ENCODE measurements at places on chromosomes 3 and 15.

DNA sequence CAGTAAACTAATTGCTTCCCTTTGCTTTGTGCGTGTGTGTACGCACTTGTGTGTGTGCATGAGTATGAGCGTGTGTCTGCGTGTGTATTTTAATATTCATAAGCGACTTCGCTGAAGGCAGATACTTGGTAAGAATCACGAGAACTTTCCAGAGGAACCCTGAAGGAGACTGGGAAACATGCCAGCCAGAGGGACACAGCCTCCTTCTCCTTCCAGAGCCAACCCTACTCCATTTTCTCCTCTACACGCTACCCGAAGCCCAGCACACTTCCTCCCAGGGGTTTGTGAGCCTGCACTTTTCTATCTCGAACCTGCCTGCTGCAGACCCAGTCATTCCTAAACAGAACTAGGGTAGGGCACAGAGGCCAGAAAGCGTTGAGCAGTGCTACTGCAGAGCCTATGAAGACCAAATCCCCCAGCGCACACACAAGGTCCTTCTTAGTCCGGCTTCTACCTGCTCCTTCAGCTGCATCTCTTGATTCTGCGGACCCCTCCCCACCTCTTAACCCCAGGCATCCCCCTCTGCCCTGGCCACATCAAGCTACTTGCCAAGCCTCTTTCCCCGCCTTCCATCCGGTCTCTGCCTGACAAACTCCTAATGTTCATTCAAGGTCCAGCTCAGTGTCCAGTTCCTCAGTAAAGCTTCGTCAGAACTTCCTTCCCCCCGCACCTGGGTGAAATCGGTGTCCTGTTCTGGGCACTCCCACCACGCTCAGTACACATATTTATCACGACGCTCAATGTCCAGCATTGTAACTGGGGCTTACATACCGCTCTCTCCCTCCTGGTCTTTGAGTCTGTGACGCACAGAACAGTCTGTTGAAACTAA lies 191.8 kb downstream of the FAM43A start:
- DNase-seq = no peak

- no peak for DNase-seq
Measured at GRCh38 chr15:45612790-45613415, 21.9 kb upstream of the SQOR start.

GRCh38 chr3:176310641-176311040 lies 886.6 kb downstream of the TBL1XR1 start:
- no peak for DNase-seq

DNA sequence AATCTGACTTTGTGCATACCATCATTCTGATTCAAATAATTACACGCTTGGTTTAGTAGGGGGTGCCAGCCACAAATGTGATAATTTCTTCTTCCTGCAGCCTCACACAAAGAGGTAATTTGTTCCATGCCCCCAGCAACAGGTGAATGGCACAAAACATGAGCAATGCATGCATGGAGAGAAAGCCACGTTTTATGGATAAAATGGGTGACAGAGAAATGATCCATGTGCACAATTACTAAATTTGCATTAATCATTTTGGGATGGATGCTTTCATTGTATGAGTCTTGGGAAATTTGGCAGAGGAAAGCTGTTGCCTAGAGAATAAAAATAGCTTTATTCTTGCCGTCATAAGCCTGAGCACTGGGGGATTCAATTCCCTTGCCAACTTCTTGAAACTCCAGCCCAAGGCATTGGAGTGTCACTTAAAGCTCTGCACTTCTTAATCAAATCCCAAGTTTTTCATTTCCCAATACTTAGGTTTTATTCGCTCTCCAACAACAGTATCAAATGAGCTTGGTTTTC lies 411.6 kb downstream of the GBE1 start:
- DNase-seq = no peak

DNA sequence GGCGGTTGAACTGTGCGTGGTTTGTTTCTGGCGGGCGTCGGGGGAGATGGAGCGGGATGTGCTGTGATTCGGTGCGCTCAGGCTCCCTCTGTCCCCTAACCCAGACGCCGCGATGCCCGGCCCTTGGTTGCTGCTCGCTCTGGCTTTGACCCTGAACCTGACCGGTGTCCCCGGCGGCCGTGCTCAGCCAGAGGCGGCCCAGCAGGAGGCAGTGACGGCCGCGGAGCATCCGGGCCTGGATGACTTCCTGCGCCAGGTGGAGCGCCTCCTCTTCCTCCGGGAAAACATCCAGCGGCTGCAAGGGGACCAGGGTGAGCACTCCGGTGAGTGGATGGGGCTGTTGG lies 1.2 kb downstream of the TRH start:
- no peak for DNase-seq

- DNase-seq = no peak
Measured at GRCh38 chr3:45895686-45896468, 9.5 kb downstream of the CCR9 start.
